Fibroblast of the aortic adventitia (primary cell): ENCODE measurements at places on chromosomes 1 and 21. TPM values are rescaled to one million over a fixed set of nuclear protein-coding genes. Genes with fewer than 3 reads are reported as not detected.

The TRIM67 gene
- not detected in 2 replicates for total RNA-seq

The NLRP3 gene
- under 0.01 TPM in 1 of 2 replicates, not detected in the other for total RNA-seq

The DDAH1 gene
- total RNA-seq, result 57.8 and 88.9 TPM in 2 replicates

The AUNIP gene
- total RNA-seq, result 4.8 TPM in 1 of 2 replicates, not detected in the other

The BSND gene
- total RNA-seq, result not detected in 2 replicates

The MFN2 gene
- total RNA-seq, result 41.9 and 59.7 TPM in 2 replicates

The MAN1C1 gene
- total RNA-seq, result 6.6 and 32.0 TPM in 2 replicates

The TBCE gene
- total RNA-seq, result 25.5 and 30.5 TPM in 2 replicates

The RHEX gene
- total RNA-seq, result not detected in 2 replicates

The MYBPH gene
- 0.08 TPM in 1 of 2 replicates, not detected in the other for total RNA-seq

The PROX1 gene
- total RNA-seq, result 0.36 TPM in 1 of 2 replicates, not detected in the other
